Stimulated activated CD8-positive, alpha-beta memory T cell treated with anti-CD3 and anti-CD28 coated beads, Interleukin-2, amount 100 ng/mL, for 1 hour (primary cell): ENCODE measurements at places on chromosomes 6 and 20.

GRCh38 chr6:33088931-33089620, 13.3 kb downstream of the HLA-DPB1 start:
- no peak for DNase-seq

GRCh38 chr20:38501858-38502436, 29.3 kb downstream of the RALGAPB start:
- no peak for DNase-seq

- DNase-seq, result no peak
Observed at GRCh38 chr20:18692447-18692846, 104.6 kb downstream of the DTD1 start.

DNA sequence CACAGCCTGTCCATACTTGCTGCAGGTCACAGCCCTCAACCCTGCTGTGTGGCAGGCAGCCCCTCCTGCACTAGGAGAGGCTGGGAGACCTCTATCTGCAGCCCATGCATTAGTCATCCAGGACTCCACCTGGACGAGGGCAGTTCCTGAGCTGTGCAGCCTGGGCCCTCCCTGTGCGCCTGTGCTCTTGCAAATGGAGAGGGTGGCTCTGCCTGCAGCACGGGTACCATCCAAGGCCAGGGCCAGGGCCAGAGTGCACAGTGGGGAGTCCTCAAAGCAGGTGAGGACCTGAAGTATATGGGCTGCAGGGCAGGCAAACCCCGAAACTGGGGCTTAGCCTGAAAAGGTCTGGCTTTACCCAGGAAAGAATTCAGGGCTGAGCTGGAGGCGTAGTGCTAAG, 89.8 kb upstream of the PHACTR3 start:
- no peak for DNase-seq
